Gastrocnemius medialis (tissue), 4 donors: ENCODE measurements at places on chromosomes 7 and 10. TPM values are rescaled to one million over a fixed set of nuclear protein-coding genes. Genes with fewer than 3 reads are reported as not detected.

DNA sequence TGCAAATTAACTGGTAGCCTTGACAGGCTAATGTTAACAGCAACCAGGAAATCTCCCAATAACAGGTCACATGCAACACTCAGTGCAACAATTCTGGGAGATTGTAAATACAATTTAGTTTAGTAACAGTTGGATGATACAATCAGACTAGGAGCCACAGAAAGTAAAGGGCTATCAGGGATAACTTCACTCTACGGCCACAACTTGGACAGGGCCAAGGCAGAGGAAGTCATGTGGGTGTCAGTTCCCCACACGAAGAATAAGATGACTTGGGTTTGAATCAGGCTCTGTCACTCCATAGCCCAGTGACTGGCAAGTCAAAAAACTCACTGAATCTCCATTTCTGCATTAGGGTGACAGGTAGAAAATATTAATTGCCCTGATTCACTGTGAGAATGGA, 217.3 kb upstream of the CCDC6 start:
- no peaks in the 10 kb centered on the region for H3K27me3 ChIP-seq
- no peaks in the 10 kb centered on the region for H3K36me3 ChIP-seq
- H3K27ac ChIP-seq: peak overlapping the region; percentile 90

- H3K4me1 ChIP-seq: peaks cover 3% of the 10 kb centered on the region
- no peaks in the 10 kb centered on the region for H3K36me3 ChIP-seq
- DNase-seq: no peak
These were observed 2.3 kb downstream of the UNCX start for GRCh38 chr7:1234881-1235500.

DNA sequence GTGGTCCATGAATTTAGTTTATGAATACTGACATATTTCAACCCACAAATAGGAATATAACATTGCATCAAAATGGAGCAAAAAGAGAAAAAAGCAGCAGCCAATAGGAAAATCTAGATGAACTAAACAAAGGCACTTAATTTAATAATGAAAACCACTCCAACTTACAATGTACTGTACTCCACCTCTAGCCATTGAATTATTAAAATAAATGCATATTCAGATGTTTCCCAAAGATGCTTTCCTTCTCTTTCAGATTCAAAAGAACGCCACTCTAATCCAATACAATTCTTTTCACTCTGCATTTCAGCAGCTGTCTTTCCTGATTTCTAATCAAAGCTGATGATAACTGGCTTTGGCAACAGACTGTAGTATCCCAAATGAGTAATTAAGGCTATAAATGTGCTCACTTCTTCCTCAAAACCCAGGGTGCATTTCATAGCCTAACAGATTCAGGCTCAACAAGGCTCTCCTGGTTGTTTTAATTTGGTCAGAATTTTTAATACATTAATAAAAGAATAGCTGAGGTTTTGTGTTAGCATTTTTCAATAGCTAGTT, 577.1 kb downstream of the PARD3 start:
- H3K36me3 ChIP-seq: no peaks in the 10 kb centered on the region
- H3K27ac ChIP-seq: no peak overlapping the region
- no peak for DNase-seq
- no peak overlapping the region for H3K4me3 ChIP-seq

GRCh38 chr10:103763374-103764202, 91.8 kb downstream of the SH3PXD2A start:
- peaks cover 60% of the 10 kb centered on the region for H3K4me1 ChIP-seq
- H3K27ac ChIP-seq: peak overlapping the region; percentile 93
- H3K4me3 ChIP-seq: no peak overlapping the region
- no peaks in the 10 kb centered on the region for H3K27me3 ChIP-seq
- no peak for DNase-seq
- H3K36me3 ChIP-seq: no peaks in the 10 kb centered on the region

DNA sequence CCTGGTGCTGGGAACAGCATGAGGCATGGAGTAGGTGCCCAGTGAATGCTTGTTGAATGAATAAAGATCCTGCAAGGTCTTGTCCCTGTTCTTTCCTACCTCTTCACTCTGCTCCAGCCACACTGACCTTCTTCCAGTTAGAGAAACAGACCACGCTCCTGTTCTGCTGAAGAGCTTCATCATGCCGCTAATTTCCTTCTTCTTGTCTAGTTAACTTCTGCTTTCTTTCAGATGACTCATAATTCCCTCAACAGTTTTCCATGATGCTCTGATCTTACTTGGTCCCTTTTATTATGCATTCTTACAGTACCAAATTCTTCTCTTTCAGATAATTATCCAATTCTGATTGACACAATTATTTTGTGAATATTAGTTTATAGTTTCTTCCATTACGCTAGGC, 59.5 kb upstream of the C1QL3 start:
- H3K4me1 ChIP-seq: peaks cover 3% of the 10 kb centered on the region
- H3K4me3 ChIP-seq: no peak overlapping the region
- H3K27me3 ChIP-seq: no peaks in the 10 kb centered on the region
- no peaks in the 10 kb centered on the region for H3K36me3 ChIP-seq
- no peak overlapping the region for H3K27ac ChIP-seq
- DNase-seq: no peak

GRCh38 chr7:39515534-39516228, 50.5 kb upstream of the YAE1 start:
- no peaks in the 10 kb centered on the region for H3K4me1 ChIP-seq
- no peak overlapping the region for H3K4me3 ChIP-seq

- peaks cover 58% of the 10 kb centered on the region for H3K36me3 ChIP-seq
- no peak overlapping the region for H3K4me3 ChIP-seq
- DNase-seq: no peak
- peaks cover 4% of the 10 kb centered on the region for H3K4me1 ChIP-seq
- H3K27me3 ChIP-seq: no peaks in the 10 kb centered on the region
These were observed 10.9 kb upstream of the AP5Z1 start for GRCh38 chr7:4764402-4765007.

DNA sequence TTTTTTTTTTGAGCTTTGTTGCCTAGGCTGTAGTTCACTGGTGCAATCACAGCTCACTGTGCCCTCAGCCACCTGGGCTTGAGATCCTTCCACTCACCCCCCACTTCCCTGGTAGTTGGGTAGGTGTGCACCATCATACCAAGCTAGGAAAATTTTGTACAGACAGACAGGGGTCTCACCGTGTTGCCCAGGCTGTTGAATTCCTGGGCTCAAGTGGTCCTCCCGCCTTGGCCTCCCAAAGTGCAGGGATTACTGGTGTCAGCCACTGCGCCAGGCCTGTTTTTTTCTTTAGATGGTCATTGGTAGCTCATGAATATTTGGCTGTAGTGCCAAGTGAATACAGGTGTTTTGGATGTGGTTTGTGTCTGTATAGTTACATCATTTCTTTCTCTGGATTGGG, 7.5 kb downstream of the COMTD1 start:
- H3K36me3 ChIP-seq: no peaks in the 10 kb centered on the region
- H3K4me1 ChIP-seq: peaks cover 68% of the 10 kb centered on the region
- no peak overlapping the region for H3K4me3 ChIP-seq
- peak overlapping the region; percentile 77 for H3K27ac ChIP-seq
- DNase-seq: no peak
- no peaks in the 10 kb centered on the region for H3K27me3 ChIP-seq

GRCh38 chr7:30934225-30934624, 22.6 kb downstream of the AQP1 start:
- DNase-seq: no peak
- no peaks in the 10 kb centered on the region for H3K36me3 ChIP-seq
- peak overlapping the region; percentile 56 for H3K27ac ChIP-seq
- peaks cover 13% of the 10 kb centered on the region for H3K4me1 ChIP-seq

DNA sequence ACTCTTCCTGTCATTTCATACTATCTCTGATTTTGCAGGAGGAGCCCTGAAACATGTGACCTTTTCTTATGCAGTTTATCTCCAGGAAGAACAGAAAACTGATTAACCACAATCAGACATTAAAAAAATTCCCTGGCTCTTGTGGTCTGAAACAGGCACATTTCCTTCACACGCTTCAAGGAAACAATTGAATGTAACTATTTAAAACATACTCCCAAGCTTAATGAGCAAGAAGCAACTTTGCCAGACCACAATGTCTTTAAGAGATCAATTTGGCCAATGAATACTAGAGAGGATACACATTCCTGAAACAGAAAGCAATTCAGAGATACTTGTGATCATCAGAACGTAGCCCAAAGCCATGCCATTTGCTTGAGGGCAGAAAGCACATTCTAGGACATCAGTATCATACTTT, 65.8 kb downstream of the PIP4K2A start:
- DNase-seq: no peak
- H3K4me1 ChIP-seq: peaks cover 10% of the 10 kb centered on the region
- H3K27ac ChIP-seq: no peak overlapping the region
- no peaks in the 10 kb centered on the region for H3K27me3 ChIP-seq
- H3K36me3 ChIP-seq: no peaks in the 10 kb centered on the region

- no peak overlapping the region for H3K27ac ChIP-seq
- no peaks in the 10 kb centered on the region for H3K27me3 ChIP-seq
- no peaks in the 10 kb centered on the region for H3K36me3 ChIP-seq
- peaks cover 7% of the 10 kb centered on the region for H3K4me1 ChIP-seq
These were observed 190.1 kb upstream of the GDF10 start for GRCh38 chr10:47109906-47110305.

GRCh38 chr10:24496906-24497305, 226.8 kb downstream of the ARHGAP21 start:
- no peak overlapping the region for H3K4me3 ChIP-seq
- no peaks in the 10 kb centered on the region for H3K4me1 ChIP-seq
- H3K27me3 ChIP-seq: no peaks in the 10 kb centered on the region

DNA sequence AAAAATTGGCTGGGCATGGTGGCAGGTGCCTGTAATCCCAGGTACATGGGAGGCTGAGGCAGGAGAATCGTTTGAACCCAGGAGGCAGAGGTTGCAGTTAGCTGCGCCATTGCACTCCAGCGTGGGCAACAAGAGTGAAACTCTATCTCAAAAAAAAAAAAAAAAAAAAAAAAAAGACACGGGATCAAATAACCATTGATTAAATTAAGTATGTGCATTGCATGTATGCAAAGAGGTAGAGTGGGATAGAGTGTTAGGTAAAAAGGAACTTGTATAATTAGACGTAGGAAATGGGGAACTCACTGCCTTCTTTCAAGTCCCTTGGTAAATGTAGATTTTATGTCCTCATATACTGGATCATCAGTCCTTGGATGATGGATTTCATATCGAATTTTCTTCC, 13.1 kb downstream of the VCL start:
- peaks cover 60% of the 10 kb centered on the region for H3K4me1 ChIP-seq
- H3K4me3 ChIP-seq: no peak overlapping the region
- no peaks in the 10 kb centered on the region for H3K27me3 ChIP-seq
- H3K27ac ChIP-seq: peak overlapping the region; percentile 68
- peaks cover 12% of the 10 kb centered on the region for H3K36me3 ChIP-seq
- no peak for DNase-seq

GRCh38 chr7:157080111-157080730, 58.5 kb upstream of the UBE3C start:
- H3K27ac ChIP-seq: no peak overlapping the region
- peaks cover 20% of the 10 kb centered on the region for H3K27me3 ChIP-seq
- H3K36me3 ChIP-seq: no peaks in the 10 kb centered on the region
- no peak for DNase-seq
- no peaks in the 10 kb centered on the region for H3K4me1 ChIP-seq

- no peaks in the 10 kb centered on the region for H3K36me3 ChIP-seq
- no peak for DNase-seq
- H3K27ac ChIP-seq: no peak overlapping the region
- H3K4me3 ChIP-seq: no peak overlapping the region
These were observed 572.4 kb downstream of the GLRX3 start for GRCh38 chr10:130708465-130709070.

- H3K27me3 ChIP-seq: no peaks in the 10 kb centered on the region
- no peak overlapping the region for H3K27ac ChIP-seq
- H3K4me3 ChIP-seq: no peak overlapping the region
- no peaks in the 10 kb centered on the region for H3K4me1 ChIP-seq
These were observed 20.9 kb downstream of the TBX20 start for GRCh38 chr7:35232994-35233393.

DNA sequence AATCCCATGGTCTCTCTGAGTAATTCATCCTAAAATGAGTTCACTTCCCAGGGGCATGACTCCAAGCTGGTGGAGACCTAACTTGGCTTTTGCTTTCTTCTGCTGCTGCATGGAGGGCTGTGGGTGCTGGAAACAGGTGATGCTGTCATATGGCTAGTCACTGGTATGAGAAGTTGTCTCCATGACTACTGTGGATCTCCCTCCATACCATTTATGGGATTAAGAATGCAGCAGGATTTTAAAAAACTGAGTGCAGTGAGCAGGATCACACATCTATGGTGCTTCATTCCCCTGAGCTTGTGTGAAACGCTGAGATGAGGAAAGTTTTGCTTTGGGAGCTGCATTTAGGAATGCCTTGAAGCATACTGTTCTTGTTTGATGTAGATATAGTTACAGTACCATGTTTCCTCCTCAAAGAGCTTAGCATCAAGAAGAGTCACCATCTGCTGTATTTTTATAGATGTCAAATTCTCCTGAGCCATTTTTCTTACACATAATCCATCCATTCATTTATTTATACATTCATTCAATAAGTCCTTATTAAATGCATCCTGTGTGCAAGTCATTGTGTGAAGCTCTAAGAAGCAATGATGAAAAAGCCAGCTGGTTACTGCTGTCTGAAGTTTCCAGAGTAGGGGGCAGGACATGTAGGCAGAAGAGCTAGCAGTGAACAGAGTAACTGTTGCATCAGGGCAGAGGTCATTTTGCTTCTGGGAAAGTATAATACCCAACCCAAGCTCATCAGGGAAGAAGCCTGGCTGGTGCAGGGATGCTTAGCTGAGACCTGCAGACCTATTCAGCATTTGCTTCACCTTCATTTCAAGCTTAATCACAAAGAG, 534.8 kb downstream of the AUTS2 start:
- no peaks in the 10 kb centered on the region for H3K36me3 ChIP-seq
- H3K4me1 ChIP-seq: peaks cover 3% of the 10 kb centered on the region
- no peak for DNase-seq
- H3K4me3 ChIP-seq: no peak overlapping the region
- H3K27ac ChIP-seq: no peak overlapping the region

GRCh38 chr10:96025566-96025965, 17.8 kb upstream of the CCNJ start:
- no peaks in the 10 kb centered on the region for H3K4me1 ChIP-seq
- no peak overlapping the region for H3K4me3 ChIP-seq
- no peak overlapping the region for H3K27ac ChIP-seq
- H3K36me3 ChIP-seq: no peaks in the 10 kb centered on the region
- no peaks in the 10 kb centered on the region for H3K27me3 ChIP-seq

- DNase-seq: no peak
- no peaks in the 10 kb centered on the region for H3K4me1 ChIP-seq
- H3K36me3 ChIP-seq: no peaks in the 10 kb centered on the region
- H3K27ac ChIP-seq: no peak overlapping the region
- no peaks in the 10 kb centered on the region for H3K27me3 ChIP-seq
- no peak overlapping the region for H3K4me3 ChIP-seq
These were observed 9.5 kb upstream of the ADAM12 start for GRCh38 chr10:126397640-126398382.

DNA sequence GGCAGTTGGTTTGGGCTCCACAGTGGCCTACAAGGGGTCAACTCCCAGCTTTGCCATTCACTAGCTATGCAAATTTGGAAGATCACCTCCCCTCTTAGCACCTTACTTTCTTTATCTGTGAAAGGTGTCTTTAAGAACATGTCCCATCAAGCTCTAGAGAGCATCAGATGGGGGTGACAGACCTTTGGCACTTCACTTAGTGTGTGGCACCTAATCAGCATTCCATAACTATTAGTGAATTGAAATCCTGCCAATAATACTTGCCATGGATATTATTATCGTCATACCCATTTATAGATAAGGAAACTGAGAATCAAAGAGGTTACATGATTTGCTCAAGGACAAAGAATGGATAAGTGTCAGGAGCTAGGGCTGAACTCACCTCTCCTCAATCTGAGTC, 51.9 kb downstream of the PLPP4 start:
- H3K36me3 ChIP-seq: no peaks in the 10 kb centered on the region
- H3K27me3 ChIP-seq: no peaks in the 10 kb centered on the region
- H3K4me1 ChIP-seq: no peaks in the 10 kb centered on the region
- H3K4me3 ChIP-seq: no peak overlapping the region

SDK1 gene
- 1.6 TPM for total RNA-seq

ACSM6 gene
- not detected for total RNA-seq

NKX2-3 gene
- total RNA-seq: not detected

RELN gene
- total RNA-seq: 0.73 TPM

TMEM196 gene
- total RNA-seq: not detected

GRID1 gene
- 0.17 TPM for total RNA-seq
